ENCODE measurements at places on chromosomes 16 and 17.

DNA sequence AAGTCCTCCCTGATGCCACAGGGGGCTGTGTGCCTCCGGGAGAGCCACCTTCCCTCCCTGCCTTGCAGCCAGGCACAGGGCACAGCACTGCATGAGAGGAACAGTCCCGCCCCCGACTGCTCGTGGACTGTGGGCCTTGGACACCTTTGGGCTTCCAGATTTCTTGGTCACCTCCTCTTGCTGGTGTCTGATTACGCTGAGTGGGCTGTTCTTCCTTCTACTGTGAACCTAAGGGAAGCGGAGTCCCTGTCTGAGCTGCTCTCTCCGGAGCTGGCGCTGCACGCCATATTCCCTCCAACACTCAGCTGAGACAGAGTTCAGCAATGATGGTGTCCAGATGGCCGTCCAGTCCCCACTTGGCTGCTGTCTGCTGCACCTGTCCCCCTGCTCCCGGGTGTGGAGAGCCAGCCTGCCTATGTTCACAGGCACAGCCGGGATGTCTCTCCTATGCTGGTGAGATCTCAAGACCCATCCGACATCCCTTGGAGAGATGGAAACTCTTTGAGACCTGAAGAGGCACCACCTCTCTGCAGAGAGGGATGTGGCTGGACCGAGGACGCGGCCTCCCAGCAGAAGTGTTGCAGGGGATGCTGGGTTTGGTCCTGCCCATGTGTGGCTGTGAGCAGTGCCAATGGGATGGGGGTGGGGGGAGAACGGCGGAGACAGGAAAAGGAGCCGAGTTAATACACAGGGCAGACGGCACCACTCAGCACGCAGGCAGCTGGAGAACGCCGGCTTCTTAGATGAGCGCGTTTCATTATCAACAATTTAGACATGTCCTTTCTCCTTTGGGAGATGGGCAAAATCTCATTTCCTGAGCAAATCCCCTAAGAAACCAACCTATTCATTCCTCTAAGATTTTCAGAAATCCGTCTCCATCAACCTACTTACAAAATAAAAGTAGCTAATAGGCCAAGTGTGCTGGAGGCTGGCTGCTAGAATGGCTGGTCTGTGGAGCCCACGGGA lies 171.9 kb downstream of the ENGASE start:
- DNase-seq, result no peak

- no peak for DNase-seq
These were observed 16.0 kb downstream of the GUCY2D start for GRCh38 chr17:8018436-8018835.

- no peak for DNase-seq
These were observed 12.2 kb downstream of the KNOP1 start for GRCh38 chr16:19705843-19706242.

DNA sequence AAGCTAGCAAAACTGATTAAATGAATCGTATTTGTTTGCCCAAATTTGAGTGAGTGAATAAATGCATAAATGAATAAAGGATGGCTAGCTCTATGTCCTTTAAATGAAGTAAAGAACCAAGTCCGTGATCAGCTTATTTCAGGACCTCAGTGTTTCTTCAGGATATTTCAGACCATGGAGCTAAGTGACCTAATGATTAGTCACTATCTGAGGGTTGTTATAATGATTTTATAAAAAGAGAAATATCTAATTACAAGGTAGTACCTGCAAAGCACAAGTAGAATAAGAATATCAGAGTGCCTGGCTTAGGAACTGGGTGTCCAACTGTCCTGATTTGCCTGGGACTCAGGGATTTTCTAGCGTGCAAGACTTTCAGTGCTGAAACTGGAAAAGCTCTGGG lies 12.5 kb downstream of the KCNJ2 start:
- DNase-seq, result no peak

DNA sequence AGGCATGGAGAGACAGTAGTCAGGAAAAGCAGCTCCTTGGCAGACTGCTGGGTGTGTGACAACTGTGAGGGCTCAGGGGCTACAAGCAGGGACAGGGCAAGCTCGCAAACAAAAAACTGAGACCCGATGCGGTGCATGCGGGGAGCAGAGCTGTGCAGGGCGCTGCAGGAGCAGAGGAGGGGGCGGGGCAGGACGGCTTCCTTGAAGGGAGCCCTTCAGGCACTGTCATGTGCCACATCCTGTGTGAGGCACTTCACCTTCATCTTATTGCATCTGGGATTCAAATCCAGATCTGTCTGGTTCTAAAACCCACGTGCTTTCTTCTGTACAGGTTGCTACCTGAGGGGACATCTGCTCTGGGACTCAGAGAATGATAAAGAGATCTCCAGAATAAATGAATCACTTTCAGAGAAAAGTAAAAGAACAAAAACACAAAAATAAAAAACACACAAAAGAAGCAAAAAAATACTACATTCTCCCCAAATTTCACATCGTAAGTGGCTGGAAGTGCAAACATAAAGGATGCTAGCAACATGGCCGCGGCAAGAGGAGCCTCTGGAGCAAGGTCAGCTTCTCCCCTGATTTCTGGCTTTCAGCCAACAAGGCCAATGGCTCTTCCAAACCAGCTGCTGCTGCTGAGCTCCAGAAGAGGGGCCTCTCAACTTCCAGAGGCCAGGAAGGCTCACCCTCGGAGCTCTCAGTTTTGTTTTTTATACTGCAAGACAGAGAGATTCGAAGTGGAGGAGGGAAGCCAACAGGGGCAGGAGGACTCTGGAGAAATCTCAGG lies 14.2 kb downstream of the LYRM9 start:
- DNase-seq, result no peak

DNA sequence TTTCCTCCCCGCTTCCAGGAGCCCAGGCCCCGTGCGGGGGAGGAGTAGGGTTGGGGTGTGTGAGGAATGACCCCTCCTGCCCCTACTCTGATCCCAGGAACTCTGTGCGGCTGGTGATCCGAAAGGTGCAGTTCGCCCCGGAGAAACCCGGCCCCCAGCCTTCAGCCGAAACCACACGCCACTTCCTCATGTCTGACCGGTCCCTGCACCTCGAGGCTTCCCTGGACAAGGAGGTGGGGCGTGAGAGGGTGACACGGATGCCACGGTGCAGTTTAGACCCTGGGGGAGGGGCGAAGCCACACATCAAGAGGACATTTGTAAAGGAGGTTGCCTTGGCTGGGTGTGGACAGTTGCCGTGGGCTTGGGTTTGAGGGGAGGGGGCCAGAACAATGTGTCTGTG lies 7.4 kb downstream of the ARRB2 start:
- DNase-seq, result no peak

GRCh38 chr17:75163074-75163473 lies 8.8 kb upstream of the JPT1 start:
- no peak for DNase-seq

GRCh38 chr16:66705790-66706505 lies 9.4 kb upstream of the CMTM4 start:
- no peak for DNase-seq

- no peak for DNase-seq
These were observed 183.8 kb downstream of the GSG1L start for GRCh38 chr16:27879601-27880247.

DNA sequence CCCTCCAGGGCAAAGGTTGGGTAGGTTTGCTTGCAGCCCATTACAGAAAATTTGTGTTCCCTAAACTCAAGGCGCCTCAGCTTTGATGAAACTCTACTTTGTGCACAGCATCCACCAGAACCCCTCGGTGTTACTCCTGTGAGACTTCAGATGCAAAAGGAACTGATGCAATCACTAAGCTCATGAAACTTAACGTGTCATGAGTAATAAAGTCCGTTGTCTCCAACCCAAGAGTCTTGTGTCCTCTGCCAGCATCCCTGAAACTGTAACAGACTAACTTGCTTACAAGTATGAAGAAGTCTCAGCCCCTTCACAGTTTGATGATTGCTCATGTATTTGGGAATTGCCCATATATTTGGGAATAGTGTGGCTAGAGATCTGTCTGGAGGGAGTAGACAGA lies 74.8 kb upstream of the MARCHF10 start:
- DNase-seq, result no peak

- no peak for DNase-seq
These were observed 9.9 kb downstream of the TNS4 start for GRCh38 chr17:40491486-40491885.

- DNase-seq, result no peak
These were observed 10.4 kb downstream of the CHMP6 start for GRCh38 chr17:81002013-81002384.

GRCh38 chr16:84932681-84933080 lies 78.7 kb downstream of the ZDHHC7 start:
- DNase-seq, result no peak

GRCh38 chr16:64425381-64425780 lies 696.5 kb downstream of the CDH11 start:
- no peak for DNase-seq

- DNase-seq, result no peak
These were observed 72.2 kb upstream of the BRD7 start for GRCh38 chr16:50440991-50441390.

DNA sequence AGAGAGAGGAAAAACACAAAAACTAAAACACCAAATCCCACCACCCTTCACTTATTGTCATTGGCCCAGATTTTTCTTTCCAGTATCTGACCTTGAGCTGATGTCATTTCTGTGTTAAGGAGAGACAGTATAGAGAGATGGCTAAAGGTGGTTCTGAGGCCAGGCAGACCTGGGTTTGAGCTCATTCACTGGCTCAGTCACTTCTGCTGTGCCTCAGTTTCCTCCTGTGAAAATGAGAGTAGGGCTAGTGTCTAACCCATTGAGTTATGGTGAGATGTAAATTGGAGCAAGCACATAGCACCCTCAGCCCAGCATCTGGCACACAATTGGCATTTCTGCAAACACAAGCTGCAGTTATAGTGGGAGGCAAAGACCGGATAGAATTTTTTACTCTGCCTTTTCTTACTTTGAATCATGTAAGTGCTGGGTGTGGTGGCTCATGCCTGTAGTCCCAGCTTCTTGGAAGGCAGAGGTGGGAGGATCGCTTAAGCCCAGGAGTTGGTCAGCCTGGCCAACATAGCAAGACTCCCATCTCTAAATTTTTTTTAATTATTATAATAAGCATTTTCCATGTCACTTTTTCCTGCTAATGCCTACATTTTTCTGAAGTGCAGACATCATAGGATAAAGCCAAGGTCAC lies 6.4 kb upstream of the KIFC3 start:
- no peak for DNase-seq

DNA sequence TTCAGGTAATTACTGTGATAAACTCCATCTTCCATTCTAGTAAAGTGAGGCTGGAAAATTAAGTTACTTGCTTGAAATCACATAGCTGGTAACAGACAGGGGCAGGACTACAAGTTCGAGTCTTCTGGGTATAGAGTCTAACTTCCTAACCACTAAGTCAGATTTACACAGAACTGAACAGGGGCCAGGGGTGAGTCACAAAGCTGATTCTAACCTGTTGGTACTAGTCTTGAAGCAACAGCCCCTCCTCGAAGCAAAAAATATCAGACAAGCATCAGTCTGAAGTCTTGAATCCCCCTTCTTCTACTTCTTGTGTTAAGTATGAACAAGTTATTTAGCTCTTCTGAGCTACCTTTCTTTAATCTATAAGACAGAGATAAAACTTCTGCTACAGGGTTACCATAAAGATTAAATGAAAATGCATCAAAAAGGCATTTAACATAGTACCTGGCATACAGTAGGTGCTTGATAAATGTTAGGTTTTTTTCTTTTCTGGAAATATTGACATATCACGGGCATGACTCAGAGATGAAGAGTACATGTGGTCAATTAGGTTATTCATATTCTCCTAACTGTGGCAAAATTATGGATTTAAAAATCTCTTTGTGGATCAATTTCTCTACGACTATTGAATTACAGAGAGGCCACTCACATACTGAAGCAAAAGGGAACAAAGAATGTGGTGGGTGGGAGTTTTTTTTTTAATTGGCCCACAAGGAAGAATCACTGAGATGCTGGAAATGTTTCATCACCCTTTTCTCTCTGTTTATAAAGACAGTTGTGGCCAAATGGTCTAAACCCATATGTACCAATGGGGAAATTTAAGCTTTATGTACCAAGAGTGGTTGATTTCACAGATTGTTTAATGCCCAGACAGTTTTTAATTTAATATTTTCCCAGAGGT lies 266.9 kb upstream of the DYNLRB2 start:
- no peak for DNase-seq

DNA sequence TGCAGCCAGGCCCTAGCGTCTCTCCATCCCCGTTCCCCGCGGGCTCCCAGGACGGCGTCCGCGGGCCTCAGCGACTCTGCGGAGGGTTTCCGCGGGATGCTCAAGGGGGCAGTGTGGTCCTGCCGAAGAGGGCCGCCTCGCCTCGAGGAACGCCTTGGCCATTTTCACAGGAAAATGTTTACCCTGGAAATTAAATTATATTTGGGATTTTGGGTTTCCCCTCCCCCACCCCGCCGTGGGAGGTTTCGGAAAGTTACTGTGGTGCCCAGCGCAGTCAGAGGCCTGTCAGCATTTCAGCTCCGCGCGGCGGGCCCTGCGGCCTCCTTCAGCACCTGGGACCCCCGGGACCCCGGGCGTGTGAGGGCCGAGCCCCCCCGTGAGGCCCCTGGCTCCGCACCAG lies 94.5 kb downstream of the PCTP start:
- DNase-seq, result no peak

DNA sequence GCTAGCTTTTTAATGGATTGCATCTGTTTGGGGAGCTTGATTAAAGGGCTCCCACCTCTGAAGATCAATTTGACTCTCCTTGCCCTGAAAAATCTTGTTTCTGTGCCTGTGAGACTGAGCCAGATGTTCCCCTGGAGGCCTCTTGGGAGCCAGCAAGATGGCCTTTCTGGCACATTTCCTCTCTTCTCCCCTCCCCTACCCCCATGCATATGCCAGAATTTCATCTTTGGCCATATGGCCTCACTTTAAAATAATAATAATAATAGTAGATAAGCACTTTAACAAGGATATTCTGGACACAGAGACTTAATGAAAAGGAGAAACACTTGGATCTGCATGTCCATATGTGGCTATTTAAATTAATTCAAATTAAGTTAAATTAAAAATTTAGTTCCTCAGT lies 144.1 kb upstream of the CES5A start:
- DNase-seq, result no peak

DNA sequence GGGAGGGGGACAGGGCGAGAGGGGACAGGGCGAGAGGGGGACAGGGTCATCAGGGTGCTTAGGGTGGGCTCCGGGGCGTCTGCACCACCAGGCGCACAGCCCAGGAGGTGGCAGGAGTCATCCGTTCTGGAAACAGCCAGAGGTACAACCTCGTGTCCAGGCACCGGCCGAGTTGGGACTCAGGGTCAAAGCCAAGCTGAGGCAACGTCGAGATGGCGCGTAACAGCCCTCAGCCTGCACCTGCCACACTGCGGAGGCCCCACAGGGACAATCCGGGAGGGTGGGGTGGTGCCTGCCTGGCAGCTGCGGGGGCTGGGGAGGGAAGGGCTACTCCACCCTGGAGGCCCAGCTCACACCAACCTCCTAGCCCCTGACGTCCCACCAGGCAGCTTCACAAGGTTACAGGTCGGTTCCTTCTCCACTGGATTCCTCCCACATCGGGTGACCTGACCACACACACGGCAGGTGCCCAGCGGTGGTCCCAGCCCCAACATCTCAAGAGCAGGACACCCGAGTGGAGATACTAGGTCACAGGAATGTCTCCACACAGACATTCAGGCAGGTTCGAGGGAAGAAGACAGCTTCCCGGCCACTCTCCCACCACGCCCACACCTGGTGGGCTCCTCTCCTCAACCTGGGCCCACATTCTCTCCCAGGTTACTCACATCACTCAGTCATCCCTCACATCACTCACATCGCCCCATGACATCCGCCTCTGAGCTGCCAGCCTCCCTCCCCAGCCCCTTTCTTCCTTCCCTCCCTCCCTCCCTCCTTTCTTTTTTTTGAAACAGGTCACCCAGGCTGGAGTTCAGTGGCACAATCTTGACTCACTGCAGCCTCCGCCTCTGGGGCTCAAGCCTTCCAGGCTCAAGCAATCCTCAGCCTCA lies 47.3 kb downstream of the RPH3AL start:
- DNase-seq, result no peak
